ENCODE measurements at places on chromosomes 16 and 17.

DNA sequence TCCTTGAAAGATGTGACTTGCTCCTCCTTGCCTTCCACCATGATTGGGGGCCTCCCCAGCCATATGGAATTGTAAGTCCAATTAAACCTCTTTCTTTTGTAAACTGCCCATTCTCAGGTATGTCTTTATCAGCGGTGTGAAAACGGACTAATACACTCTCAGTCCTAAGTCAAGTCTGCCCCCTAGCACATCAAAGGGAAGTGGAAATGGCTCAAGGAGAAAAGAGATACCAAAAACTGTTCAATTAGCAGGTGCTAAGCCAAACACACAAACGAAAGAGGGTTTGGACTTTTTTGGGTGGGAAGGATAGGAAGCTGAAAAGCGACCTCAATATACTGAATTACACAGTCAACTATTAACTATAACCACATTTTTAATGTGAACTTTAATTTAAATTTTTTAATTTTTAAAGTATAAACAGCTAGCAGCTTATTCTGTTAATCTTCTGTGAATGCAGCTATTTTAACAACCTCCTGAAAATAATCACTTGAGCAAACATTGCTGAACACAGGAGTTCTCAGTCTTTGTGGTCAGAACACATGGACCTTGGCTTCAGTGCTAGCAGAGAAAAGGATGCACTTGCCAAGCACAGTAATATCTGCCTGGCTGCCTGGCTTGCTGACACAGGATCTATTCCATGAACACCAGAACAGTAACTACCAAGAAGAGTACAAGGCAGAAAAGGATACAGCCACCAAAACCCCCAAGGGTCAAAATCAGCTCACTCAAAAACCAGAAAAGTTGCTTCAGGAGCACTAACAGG, 10.9 kb downstream of the ZNF18 start:
- DNase-seq: no peak

- no peak for DNase-seq
These were observed 7.8 kb downstream of the GRB7 start for GRCh38 chr17:39745335-39746144.

DNA sequence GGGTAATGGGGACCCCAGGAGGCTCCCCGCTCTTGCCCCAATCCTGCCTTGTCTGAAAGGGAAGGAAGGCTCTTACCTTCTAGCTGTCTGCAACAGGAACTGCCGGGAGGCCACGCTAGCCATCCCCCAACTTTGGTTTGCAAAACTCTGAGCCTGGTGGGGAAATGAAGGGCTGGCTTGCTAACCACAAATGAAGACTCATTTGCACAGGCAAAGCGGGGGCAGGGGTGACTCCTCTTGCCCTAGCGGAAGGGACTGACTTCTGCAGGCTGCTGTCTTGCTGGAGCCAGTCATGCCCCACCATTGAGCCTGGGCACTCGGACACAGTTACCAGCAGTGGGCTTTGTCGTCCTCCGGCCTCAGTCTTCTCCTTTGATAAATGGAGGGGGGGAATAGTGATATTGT, 52.6 kb downstream of the PLCG2 start:
- DNase-seq: peak; percentile 85

DNA sequence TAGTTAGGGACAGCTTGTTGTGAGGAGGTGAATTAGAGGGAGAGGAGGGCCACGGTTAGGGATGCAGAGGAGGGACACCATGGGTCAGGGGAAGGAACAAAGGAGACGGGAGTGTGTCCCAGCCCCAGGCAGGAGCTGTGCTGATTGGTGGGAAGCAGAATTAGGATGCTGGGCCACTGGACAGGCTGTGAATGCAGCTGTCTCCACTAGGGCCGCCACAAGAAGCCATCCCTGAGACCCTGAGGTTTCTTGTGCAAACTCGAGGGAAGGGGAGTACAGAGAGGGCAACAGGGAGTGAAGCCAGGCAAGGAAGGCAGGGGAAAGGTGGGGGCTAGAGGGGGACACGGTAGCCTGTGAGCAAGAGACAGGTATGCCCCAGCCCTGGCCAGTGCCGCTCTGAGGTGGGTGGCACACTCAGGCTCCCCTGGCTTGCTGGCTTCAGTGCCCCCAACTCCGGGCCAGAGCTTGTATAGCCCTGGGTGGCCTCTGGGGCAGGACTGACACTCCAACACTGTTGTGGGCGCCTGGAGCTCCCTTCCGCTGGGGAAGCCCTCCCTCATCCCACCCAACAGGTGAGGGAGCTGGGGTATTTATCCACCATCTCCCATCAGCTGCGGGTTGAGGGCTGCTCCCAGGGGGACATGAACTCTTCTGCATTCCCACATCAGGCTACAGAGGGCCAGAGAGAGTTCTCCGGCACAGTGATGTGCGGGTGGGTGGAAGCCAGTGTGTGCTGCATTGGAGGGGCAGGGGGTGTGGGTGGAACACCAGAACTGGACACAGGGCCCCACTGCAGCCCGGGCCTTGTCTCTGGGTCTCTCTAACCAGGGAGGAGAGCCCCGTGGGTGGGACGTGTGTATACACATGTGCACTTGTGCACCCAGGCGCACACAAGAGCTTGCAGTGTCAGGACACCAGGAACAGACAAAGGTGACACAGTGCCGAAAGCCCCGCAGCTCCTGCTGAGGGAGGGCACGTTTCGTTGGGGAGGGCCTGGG, 8.3 kb upstream of the SPPL2C start:
- no peak for DNase-seq

- no peak for DNase-seq
These were observed 14.1 kb upstream of the YWHAE start for GRCh38 chr17:1414001-1414574.

DNA sequence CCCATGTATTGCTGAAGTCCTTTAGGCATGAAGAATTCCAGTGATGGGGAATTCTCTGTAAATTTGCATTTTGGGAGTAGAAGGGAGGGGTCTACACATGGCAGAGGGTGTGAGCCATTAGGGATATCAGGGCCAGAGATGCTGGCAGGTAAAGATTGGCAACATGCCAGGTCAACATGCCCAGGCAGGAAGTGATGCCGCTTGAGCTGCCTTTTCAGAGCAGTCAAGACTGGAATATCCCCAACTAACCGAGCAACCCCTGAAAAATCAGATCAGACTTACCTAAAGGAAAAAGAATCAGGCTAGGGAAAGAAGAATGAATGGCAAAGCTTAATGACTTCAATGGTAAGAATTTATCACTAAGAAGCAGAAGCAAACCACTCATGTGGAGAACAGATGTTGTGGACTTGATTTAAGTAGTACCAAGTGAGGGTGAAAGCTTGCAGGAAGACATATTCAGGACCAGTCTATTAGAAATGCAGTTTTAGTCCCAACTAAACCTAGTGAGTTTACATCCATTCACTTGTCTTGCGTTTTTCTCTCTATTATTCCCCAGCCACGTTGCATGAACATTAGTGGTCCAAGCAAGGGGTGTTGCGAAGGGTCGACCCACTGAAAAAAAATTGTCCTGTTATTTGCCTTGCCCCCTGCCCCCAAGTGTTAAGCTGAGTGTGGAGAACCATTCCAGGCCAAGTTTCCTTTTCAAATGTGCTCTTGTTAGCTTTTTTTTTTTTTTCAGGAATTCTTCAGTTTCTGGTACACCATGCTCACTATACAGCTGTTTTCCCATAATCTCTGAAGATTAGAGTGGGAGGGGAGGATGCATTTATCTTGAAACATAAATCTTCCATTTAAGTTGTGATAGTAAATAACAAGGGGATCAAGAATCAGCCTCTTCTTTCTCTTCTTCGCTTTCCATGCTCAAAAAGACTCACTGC, 105.2 kb downstream of the ABCA8 start:
- DNase-seq: no peak

- DNase-seq: no peak
These were observed 14.0 kb upstream of the RASL10B start for GRCh38 chr17:35717475-35717874.

- no peak for DNase-seq
These were observed 12.7 kb upstream of the ZG16 start for GRCh38 chr16:29765167-29766032.

DNA sequence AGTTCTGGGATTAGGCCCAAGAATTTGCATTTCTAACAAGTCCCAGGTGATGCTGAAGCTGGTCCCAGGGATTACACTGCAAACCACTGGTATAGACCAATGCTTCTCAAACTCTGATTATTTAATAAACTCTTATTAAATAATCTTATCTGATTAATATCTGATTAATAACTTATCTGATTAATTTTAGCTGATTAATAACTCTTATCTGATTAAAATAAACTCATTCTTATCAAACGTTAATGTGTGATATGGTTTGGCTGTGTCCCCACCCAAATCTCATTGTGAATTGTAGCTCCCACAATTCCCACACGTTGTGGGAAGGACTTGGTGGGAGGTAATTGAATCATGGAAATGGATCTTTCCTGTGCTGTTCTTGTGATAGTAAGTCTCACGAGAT, 78.6 kb upstream of the TANC2 start:
- DNase-seq: no peak

DNA sequence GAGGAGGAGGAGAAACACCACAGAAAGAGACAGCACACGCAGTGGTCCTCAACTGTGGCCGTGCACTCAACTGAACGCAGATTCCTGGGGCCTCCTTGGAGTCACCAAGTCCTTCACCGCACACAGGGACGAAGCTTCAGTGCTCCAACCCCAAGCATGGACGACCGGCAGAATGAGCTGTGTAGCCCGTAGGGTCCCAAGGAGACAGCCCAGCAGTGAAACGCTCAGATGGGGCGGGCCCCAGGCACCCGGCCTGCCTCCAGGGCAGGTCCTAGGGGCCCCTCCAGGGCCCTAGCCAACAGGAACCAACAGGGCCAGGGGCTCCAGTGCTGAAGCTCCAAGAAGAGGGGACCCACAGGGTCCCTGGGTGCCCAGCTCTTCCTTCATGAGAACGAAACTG, 13.2 kb downstream of the RAB40B start:
- no peak for DNase-seq

DNA sequence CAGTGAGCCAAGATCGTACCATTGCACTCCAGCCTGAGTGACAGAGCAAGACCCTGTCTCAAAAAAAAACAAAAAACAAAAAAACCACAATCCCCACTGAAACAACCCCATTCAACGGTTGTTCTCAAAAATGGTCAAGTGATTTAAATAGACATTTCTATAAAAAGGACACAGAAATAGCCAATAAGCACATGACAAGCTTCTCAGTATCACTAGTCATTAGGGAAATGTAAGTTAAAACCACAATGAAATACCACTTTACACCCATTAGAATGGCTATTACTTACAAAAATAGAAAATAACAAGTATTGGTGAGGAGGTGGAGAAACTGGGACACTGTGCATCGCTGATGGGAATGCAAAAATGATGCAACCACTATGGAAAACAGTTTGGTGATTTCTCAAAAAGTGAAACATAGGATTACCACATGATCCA, 26.6 kb upstream of the MYLK3 start:
- no peak for DNase-seq

DNA sequence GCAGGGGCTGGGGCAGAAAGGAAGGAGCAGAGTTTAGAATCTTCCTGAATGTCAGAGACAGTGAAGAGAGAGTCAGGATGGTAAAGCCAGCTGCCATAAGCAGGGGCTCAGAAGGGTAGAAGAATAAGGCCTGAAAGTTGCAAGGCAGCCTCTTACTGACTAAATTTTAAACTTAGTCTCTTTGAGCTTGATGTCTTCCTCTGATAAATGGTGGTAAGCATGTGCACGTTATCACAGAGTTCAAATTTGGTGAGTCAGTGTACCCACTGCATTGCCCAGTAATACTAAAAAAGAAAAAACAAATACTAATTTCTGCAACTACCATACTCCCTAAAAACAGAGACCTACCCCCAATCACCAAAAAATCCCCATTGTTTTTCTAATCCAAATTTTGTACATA, 45.2 kb downstream of the SIAH1 start:
- no peak for DNase-seq

DNA sequence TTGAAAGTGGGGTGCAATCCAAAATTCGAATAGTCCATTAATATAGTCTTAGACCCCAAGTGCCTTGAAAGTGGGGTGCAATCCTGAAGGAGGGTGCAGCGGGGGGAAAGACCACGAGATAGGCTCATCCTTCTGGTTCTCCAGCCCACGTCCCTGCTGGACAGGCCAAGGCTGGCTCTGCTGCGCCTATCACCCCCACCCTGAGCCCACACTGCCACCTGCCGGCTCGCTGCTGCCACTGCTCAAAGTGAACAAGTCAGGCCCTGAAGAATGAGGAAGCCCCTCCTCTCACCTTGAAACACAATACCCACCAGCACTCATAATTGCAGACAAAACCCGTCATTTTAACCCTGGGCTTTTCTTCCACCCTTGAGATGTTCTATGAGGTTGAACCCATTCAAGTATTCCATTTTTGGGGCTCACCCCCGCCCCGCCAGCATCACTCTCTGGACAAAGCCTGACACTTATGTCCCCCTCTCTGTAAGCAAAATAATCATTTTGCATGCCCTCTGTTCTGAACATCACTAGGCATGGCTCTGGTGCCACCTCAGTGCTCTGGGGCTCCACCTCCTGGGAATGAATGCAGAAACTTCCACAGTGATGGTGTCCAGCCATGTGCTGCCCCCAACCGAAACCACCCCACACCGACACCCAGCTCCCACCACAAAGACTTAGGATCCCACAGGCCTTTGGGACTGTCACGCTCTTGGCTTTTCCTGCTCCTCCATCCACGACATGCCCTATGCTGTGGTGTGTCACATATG, 56.8 kb downstream of the BEAN1 start:
- peak; percentile 48 for DNase-seq

DNA sequence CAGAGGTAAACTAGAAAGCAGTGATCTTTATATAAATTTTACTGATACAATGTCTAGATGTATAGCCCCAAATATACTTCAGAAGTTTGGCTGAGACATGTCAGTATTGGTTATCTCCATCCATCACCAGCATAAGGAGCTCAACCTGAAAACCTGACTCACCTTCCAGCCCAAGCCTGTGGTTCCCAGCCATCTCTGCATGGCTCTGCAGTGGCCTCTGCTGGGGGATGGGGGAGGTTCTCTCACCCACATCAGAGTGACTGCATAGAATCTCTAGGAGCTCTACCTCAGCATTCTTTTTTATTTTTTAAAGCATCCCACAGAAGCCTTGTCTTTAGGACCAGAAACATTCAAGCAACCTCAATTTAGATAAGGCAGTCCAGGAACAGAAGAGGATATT, 27.3 kb downstream of the USP7 start:
- peak; percentile 72 for DNase-seq

DNA sequence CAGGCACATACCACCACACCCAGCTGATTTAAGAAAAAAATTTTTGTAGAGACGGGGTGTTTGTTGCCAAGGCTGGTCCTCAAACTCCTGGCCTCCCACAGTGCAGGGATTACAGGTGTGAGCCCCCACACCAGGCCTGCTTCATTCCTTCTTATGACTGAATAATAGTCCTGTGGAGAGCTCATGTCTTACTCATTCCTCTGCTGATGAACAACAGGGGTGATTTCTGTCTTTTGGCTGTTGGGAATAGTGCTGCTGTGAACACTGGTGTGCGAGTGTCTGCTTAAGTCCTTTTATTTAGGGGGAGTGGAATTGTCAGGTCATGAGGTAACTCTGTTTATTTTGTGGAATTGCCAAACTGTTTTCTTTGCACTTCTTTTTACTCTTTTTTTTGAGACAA, 2.7 kb upstream of the CTRB1 start:
- no peak for DNase-seq

GRCh38 chr16:21560462-21560861, 38.9 kb upstream of the METTL9 start:
- no peak for DNase-seq

GRCh38 chr17:66135219-66135618, 56.7 kb downstream of the CEP112 start:
- DNase-seq: no peak
